ENCODE measurements at places on chromosomes 11 and 22.

- no peak for DNase-seq
These were observed 12.4 kb upstream of the SWAP70 start for GRCh38 chr11:9651481-9651880.

- DNase-seq = no peak
These were observed 8.6 kb upstream of the IGLL5 start for GRCh38 chr22:22878801-22879674.

DNA sequence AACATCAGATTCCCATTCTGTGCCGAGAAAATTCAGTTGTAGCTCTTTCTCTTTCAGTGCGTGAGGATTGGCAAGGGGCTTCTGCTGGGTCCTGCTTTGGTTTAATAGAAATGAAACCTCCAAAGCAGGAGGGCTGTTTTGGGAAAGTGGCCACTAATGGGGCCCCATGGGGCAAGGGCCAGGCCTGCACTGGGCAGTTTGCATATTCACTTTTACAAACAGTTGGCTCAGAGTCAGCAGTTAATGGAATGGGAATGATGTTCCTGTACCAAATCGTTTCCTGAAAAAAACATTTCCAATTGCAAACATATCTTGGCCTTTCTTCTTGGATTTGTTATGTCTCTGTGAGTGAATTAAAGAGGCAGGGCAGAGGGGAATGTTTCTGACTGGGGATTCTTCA lies 92.1 kb downstream of the PARVA start:
- DNase-seq = no peak

GRCh38 chr11:64222651-64223000 lies 3.4 kb downstream of the TRPT1 start:
- DNase-seq = no peak

DNA sequence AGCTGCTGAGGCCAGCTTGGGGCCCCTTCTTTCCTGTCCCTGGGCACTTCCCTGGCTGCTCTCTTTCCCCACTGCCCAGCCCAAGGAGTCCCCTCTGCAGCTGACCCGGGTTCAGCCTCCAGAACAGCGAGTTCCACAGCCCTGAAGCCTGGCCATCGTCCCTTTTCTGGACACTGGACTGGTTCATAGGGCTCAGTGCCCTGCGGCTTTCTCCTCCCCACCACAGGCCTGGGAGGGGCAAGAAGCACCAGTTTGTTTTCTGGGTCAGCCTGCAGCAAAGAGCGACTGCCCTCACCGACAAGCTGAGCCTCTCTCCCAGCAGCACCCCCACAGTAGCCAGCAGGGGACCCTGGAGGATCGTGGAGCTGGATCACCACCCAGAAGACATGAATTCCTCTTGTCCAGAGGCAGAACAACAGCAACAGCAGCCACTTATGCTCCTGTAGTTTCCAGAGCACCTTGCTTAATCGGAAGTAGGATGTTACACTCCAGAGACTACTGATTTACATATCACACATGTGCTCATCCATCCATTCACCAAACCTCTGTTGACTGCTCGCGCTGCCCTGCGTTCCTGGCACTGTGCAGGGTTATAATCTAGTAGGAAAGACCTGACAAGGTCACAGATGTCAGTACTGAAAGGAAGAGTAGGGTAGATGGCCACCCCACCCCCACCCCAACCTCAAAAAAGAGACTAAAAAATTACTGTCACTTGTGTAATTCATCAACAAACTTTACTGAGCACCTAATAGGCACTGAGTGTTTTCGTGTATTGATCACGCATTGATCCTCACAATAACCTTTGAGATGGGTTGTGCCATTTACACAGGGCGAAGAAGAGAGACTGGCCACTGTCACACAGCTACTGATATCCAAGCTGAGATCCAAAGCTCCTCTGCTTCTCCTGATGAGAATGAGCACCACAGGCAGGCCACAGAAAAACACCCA lies 13.0 kb upstream of the CXCR5 start:
- peak; percentile 54 for DNase-seq

GRCh38 chr11:65204646-65205601 lies 23.2 kb downstream of the CAPN1 start:
- DNase-seq = peak; percentile 59

DNA sequence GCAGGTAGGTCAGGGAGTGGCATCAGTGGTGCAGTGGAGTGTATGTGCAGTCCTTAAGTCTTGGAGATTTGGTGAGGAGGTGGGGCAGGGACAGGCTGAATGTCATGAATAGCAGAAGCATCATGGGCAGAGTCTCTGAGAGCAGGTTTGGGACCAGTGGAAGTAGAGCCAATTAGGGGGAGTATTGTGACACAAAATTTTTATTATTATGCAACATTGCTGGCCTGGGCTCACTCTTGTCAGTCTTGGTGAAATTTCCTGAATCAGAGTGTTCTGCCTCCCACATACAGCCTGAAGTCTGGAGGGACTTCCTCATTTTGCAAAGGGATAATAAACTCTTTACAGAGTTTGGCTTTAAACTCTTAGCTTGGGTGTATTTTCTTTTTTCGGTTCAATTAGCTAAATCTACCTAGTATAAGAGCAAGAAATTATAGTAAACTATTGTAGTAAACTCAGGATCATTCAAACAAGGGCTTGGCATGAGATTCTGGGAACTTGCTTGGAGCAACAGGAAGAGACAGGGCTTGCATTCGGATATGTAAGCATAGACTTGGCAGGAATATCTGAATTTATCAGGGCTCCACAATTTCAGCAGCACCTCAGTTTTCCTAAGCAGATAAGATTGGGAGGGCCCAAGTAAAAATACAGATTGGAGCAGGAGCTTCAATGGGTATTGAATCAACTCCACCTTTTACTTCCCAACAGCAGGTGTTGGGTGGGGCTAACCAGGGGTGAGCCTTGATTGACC lies 67.7 kb downstream of the FDX1 start:
- DNase-seq = no peak

DNA sequence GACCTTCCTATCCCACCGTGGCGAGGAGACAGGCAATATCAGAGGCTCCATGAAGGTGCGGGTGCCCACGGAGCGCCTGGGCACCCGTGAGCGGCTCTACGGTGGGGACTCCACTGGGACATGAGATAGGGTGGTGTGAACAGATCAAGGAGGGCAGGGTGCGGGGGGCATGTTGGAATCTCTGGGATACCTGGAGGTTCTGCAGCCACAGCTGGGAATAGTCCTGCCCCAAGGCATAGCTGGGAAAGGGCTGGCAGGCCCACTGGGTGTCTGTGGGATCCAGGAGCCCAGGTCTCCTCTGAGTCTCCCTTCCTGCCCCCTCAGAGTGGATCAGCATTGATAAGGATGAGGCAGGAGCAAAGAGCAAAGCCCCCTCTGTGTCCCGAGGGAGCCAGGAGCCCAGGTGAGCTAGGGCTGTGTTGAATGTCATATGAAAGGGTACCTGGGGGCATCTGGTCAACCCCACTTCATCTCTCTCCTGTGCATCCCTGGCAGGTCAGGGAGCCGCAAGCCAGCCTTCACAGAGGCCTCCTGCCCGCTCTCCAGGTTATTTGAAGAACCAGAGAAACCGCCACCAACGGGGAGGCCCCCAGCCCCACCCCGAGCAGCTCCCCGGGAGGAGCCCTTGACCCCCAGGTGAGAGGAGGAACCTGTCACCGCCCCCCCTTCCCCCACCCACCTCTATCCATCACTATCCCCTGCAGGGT lies 8.5 kb downstream of the PHOX2A start:
- DNase-seq = no peak

- DNase-seq = no peak
These were observed 11.6 kb downstream of the TCIRG1 start for GRCh38 chr11:68050371-68050841.
